ENCODE measurements at places on chromosomes 6 and 20.

DNA sequence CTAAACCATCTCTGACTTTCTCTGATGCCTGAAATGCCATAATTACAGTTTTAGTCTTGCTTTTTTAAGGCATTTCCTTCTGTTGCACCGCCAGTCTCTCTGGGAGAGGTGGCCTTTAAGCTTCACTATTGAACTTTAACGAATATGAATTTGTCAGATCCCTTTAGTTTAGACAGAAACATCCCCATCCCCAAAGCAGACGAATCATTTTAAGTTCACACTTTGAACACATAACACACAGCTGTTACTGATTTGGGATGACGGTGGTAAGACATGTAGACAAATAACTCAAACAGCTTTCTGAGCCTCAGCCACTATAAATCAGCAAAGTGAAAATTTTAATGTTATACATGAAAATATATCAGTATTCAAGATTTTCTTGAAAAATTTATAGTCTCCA, 7.2 kb upstream of the IPCEF1 start:
- no peak for DNase-seq

GRCh38 chr6:106039897-106040592, 46.1 kb upstream of the PRDM1 start:
- DNase-seq, result no peak

DNA sequence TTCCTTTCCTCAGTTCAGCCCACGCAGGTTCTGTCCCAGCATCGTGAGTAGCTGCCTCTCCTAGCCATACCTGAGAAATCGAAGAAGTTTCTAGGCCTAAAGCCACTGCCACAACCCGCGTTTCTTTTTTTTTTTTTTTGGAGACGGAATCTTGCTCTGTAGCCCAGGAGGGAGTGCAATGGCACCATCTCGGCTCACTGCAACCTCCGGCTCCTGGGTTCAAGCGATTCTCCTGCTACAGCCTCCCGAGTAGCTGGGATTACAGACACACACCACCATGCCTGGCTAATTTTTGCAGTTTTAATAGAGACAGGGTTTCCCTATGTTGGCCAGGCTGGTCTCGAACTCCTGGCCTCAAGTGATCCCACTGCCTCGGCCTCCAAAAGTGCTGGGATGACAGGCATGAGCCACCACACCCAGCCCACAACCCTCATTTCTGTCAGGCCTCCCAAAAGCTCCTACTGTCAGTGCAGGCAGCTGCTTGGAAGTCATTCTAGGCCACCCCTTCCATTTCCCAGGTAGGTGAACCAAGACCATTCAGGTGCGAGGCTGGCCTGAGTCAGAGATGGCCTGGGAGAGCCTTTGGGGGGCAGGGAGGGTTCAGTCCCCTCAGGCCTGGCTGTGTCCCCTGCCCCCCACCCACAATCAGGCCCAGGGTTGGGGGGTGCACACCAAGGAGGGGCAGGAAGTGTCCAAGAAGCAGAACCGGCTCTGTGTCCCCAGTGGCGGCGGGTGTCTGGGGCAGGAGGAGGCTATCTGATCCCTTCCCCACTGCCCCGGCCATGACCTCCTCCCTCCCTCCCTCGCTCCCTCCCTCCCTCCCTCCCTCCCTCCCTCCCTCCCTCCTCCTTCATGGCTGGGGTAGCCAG, 47.2 kb downstream of the NOL4L start:
- DNase-seq, result no peak

DNA sequence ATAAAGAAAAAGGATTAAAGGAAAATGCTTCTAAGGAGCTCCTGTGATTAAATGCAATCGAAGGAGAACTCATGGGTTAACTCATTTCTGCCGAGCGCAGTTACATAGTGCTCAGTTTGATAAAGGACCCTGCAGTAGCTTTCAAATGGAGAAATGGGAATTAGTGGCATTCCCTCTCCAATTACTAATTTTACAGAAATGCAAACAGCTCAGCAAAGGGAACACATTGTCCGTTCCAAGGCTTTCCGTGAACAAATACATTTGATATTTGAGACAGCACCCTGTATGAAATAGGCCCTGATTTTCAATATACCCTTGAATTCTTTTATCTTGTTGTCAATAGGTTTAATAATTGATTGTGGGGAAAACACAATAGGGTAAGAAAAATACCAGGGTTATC, 375.9 kb upstream of the TSHZ2 start:
- no peak for DNase-seq

- DNase-seq, result no peak
Observed at GRCh38 chr6:17877196-17877894, 110.1 kb downstream of the KIF13A start.

DNA sequence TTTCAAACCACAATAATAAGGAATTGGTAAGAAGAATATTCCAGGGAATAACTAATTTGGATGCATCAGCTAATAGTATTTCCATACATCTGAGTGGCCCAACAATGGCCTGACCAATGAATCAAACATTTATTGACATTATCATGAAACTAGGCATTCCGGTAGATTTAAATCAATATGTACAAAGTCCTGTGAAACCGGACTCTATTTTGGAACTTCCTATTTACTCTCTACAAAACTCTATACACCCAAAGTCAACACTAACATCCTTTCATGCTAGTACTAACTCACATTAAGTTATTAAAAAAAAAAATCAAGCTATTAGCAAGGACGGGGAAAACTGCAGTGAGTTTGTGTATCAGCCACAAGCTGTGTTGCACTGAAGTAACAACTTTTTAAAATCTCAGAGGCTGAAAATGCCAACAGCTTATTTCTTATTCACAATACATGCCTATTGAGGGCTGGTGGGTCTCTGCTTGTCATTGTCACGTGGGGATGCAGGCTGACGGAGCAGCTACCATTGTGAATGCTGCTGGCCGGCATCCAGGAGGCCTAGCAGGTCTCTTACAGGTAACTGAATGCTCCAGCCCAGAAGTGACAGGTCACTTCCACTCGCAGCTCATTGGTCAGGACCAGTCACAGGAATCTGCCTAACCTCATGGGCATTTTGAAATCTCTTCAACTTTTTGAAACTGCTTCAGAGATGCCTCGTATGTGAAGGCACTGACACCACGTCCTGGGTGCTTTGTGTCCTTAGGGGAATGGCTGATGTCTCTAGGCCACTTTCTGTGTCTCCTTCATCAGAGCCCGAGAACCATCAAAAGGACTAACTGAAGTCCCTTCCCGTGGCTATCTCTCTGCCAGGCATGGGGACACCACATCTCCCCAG, 76.3 kb downstream of the SLC22A23 start:
- no peak for DNase-seq

DNA sequence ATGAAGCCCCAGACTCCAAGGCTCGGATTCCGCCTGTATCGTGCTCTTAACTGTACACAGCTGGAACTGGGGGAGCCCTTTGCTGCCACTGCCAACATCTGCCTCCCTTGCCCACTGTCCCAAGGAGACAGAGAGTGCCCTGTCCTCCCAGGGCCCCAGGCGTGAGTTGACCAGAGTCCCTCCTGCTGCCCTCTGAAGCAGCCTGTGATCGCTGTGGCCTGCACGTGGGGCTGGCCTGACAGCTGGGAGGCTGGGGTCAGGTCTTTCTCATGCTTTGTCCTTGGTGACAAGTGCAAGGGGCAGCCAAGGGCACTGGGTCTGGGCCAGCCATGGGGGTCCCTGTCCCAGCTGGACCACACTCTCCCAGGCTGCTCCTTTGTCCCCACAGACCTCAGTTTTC, 44.3 kb downstream of the KIAA1755 start:
- DNase-seq, result no peak

- no peak for DNase-seq
Observed at GRCh38 chr6:112413780-112414179, 66.7 kb downstream of the RFPL4B start.

GRCh38 chr20:57375652-57376230, 15.5 kb upstream of the RBM38 start:
- DNase-seq, result no peak

DNA sequence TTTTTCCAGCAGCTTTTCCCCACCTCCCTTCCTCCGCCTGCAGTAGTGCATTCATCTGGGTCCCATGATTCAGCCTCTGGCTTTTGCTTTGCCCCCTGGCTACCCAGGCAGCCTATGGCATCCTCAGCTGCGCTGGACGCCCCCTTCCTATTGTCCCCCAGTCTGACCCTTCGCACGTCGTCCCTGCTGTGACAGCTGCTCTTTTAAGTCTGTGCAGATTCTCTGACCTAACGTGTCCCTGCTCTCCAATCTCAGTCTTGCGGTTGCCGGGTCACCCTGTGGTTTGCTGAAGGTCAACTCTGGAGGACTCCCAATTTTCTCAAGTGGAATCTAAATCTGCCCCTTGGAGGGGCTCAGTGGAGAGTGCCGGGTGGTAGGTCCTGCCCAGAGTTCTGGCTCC, 294.3 kb downstream of the CDC5L start:
- no peak for DNase-seq

DNA sequence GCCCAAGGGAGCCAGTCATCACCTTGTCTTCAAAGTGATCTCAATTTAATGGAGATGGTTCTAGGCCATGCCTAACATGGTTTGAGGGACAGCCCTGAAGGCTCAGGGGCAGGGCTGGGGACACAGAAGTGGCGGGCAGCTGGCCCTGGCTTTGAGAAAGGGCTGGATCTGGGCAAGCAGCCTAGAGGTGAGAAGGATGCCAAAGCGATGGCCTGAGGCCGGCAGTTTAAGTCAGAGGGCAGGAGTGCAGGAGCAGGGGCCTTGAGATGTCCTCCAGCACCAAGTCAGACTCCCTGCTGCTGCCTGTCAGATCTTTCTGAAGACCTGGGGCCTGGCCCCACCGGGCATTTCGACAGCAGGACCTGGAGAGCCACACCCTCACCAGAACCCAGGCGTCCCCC, 28.4 kb upstream of the APMAP start:
- DNase-seq, result no peak

DNA sequence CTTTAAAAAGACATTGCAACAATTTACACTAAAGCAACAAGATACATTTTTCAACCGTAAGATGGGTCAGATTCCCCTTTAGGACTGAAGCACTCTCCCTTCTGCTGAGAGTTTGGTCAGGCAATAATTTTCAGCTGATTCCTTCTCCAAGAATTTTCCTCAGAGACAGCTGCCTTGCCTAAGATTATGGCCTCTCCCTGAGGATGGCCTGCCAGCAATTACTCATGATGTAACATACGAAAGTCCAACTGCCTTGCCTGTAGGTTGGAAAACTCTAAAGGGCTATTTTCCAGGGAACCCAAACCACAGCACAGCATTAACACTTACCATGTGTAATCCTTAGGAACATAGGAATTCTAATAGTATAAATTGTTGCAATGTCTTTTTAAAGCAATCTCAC, 229.1 kb upstream of the FLRT3 start:
- DNase-seq, result no peak

GRCh38 chr6:6453186-6453585, 132.7 kb upstream of the F13A1 start:
- DNase-seq, result no peak

DNA sequence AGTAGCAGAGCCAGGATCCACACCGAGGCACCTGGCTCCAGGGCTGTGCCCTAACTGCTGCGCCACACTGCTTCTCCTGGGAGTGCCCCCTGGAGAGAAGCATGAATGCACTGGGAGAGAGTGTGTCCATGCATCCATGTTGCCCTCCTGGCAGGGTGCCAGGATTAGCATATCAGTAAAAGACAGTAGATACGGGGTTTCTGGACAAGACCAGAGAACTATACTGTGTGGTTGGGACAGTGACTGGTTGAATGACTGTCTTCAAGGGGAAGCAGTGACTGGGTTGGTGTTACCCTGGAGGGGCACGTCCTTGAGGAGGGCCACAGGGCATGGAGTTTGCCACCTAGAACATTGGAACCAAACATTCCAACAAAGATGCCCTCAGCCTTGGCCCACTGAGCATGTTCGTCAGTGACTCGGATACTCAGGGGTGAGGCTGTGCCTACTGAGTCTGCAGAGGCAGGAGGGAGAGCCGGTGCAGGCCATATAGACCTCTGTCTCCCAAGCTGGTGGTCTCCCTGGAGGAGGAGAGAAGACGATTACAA, 288.8 kb downstream of the CDC5L start:
- no peak for DNase-seq
